Heart right ventricle (tissue), 16 donors: ENCODE measurements at places on chromosomes 3 and 15. TPM values are rescaled to one million over a fixed set of nuclear protein-coding genes. Genes with fewer than 3 reads are reported as not detected.

- H3K27ac ChIP-seq: no peak overlapping the region
- H3K4me1 ChIP-seq: peaks cover 14% of the 10 kb centered on the region
- no peak for DNase-seq
Observed at GRCh38 chr15:67862750-67863441, 23.1 kb upstream of the RNU6-1 start.

RHOV gene
- total RNA-seq: not detected

DNA sequence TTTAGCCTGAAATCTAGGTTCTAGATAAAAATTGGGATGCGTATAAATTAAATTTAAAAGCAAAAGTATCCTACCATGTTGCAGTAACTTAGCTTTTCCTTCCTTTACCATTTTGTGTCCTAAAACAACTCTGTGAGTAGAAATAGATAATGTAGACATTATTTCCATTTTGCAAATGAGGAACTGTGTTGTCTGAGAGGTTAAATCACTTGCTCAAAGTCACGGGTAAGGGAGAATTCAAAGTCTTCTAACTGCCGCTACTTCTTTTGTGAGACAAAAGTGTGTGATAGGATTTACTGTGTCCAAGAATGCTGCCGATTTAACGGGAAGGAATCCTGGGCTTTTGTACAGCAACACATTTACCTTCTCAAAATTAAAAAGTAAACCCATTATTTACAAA lies 40.7 kb downstream of the MYO1E start:
- no peaks in the 10 kb centered on the region for H3K36me3 ChIP-seq
- DNase-seq: no peak
- H3K27ac ChIP-seq: no peak overlapping the region
- H3K27me3 ChIP-seq: no peaks in the 10 kb centered on the region

- H3K27me3 ChIP-seq: no peaks in the 10 kb centered on the region
- no peaks in the 10 kb centered on the region for H3K36me3 ChIP-seq
- peaks cover 39% of the 10 kb centered on the region for H3K4me1 ChIP-seq
- no peak overlapping the region for H3K27ac ChIP-seq
- DNase-seq: no peak
Observed at GRCh38 chr3:54967731-54968161, 39.9 kb upstream of the LRTM1 start.

GRCh38 chr15:74464216-74464615 lies 3.3 kb upstream of the UBL7 start:
- no peaks in the 10 kb centered on the region for H3K36me3 ChIP-seq
- H3K4me1 ChIP-seq: peaks cover 21% of the 10 kb centered on the region
- no peak overlapping the region for H3K27ac ChIP-seq
- no peak overlapping the region for H3K4me3 ChIP-seq
- H3K27me3 ChIP-seq: no peaks in the 10 kb centered on the region

DNA sequence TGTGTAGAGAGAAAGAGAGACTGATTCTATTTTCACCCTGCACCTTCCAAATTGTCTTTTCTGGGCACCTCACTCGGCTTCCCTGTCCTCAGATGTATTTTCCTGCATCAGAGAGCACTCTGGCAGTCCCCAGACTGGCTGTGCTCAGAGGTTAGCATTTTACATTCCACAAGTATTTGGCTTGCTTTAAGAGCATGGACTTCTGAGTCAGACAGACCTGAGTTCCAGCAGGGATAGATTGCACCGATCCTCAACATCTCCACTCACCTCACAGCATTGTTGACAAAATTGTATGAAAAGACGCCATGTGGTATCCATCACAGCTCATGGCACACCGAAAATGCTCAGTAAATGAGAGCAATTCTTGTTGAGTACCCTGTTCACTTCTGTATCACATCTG lies 45.6 kb downstream of the SST start:
- H3K36me3 ChIP-seq: no peaks in the 10 kb centered on the region
- H3K4me3 ChIP-seq: no peak overlapping the region
- no peak for DNase-seq
- peaks cover 18% of the 10 kb centered on the region for H3K27me3 ChIP-seq
- no peak overlapping the region for H3K27ac ChIP-seq

CHRM5 gene
- total RNA-seq: not detected

EFCAB12 gene
- not detected for total RNA-seq

- no peaks in the 10 kb centered on the region for H3K36me3 ChIP-seq
- H3K4me1 ChIP-seq: no peaks in the 10 kb centered on the region
- DNase-seq: no peak
- peak overlapping the region; percentile 65 for H3K27ac ChIP-seq
- no peak overlapping the region for H3K4me3 ChIP-seq
Observed at GRCh38 chr3:159787178-159787574, 201.5 kb upstream of the IL12A start.

DNA sequence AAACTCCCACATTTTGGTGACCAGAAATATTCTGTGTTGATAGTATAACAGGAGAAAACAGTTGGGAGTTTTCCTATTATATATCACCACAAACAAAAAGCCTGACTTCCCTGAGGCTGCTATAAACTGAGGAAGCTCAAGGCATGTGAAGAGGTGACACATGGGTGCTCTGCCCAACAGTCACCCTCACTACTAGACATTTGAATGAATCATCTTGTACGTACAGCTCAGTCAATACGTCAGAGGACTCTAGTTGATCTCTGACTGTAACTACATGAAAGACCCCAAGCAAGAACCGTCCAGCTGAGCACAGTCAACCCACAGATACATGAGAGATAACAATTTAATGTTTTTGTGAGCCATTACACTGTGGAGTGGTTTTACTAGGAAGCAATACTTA lies 338.3 kb upstream of the ATP11B start:
- no peaks in the 10 kb centered on the region for H3K27me3 ChIP-seq
- DNase-seq: no peak
- no peak overlapping the region for H3K27ac ChIP-seq

GRCh38 chr3:97658668-97659285 lies 105.8 kb upstream of the ARL6 start:
- H3K4me1 ChIP-seq: no peaks in the 10 kb centered on the region
- no peaks in the 10 kb centered on the region for H3K27me3 ChIP-seq
- H3K27ac ChIP-seq: no peak overlapping the region
- DNase-seq: no peak
- H3K4me3 ChIP-seq: no peak overlapping the region
- no peaks in the 10 kb centered on the region for H3K36me3 ChIP-seq

DNA sequence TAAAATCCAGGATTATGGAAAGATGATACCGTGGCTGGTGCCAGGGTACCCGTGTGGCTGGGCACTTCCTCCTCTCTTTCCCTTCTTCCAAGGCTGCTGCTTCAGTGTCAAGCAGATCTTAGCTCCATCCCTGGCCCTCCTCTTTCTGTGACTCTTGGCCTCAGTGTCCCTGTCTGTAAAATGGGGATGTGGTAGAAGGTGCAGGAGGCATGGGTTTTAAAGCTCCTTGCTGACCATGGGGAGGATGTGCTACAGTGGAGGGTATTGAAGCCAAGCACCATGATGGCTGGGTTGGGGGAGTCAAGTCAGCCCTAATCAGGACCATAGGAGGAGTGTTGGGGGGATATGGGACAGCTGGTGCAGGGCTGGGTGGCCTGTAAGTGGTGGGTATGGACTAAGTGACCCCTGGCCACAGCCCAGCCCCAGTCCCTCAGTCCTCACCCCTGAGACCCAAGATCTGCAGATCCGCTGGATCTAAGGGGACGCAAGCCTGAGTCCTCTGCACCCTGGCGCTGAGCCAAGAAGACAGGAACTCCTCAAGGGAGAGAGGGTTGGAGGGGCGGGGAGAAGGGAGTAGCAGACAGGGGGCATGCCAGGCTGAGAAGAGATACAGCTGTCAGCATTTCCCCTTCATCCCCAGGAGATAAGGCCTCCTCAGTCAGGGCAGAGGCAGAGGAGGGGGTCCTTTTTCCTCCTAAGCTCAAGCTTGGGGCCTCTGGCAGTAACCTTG lies 12.0 kb downstream of the PTH1R start:
- H3K27me3 ChIP-seq: no peaks in the 10 kb centered on the region
- peaks cover 31% of the 10 kb centered on the region for H3K4me1 ChIP-seq
- no peak overlapping the region for H3K27ac ChIP-seq
- H3K4me3 ChIP-seq: no peak overlapping the region
- H3K36me3 ChIP-seq: no peaks in the 10 kb centered on the region
- DNase-seq: peak; percentile 61

PROK2 gene
- 0.36 TPM for total RNA-seq

CDCP1 gene
- total RNA-seq: 0.82 TPM

DNA sequence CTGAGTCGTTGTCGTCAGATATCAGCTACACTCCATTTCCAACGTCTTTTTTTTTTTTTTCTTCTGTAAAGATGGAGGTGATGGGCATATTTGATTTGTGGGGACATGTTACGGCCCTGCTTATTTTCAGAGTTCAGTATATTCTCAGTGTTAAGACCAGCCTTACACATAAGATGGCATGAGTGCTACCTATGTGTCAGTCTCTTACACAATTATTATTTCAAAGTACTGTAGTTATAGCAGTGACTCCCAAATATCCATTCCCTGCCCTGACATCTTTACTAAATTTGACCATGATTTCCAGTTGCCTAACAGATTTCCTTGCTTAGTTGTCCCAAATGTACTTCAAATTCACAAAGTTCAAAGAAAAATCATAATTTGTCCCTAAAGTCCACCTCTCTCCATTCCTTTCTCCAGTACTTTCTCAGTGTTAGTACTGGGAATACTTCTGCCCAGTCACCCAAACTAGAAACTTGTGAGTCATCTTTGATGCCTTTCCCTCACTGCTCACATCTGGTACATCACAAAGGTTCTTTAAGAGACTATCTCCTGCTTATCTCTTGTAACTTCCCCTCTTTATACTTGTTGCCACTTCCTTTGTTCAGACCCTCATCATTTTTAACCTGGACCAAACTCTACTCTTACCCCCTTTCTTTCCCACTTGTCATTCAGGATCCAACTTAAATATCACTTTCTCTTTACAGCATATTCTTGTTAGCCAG lies 67.0 kb downstream of the ZNF609 start:
- no peaks in the 10 kb centered on the region for H3K36me3 ChIP-seq
- H3K27ac ChIP-seq: no peak overlapping the region
- peaks cover 31% of the 10 kb centered on the region for H3K4me1 ChIP-seq
- H3K27me3 ChIP-seq: no peaks in the 10 kb centered on the region

- H3K4me3 ChIP-seq: no peak overlapping the region
- no peaks in the 10 kb centered on the region for H3K36me3 ChIP-seq
- H3K27me3 ChIP-seq: no peaks in the 10 kb centered on the region
- no peak for DNase-seq
- no peak overlapping the region for H3K27ac ChIP-seq
- peaks cover 7% of the 10 kb centered on the region for H3K4me1 ChIP-seq
Observed at GRCh38 chr15:87732976-87733375, 523.6 kb downstream of the NTRK3 start.

DNA sequence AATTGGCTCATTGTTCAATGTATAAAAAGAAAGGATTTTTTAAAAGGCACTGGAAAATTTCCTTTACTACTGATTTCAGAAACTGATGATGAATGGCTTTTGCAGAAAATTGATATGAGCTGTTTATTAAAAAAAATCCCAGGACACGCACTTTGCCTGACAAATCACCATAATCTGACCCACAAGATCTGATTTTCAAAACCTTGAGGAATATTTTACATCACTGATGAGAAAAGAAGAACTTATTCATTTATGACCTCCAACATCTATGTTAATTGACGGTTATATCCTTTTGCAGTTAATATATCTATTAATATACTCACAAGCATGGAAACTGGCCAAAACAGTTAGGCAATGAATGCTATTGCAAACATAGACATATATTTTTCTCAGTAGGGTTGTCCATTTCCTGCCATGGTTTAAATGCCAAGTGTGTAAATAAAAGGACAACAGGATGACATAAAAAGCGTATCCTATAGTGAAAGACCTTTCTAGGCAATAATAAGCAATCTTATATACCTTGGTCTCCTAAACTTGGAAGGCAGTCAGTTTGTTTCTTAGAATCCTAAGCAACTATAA lies 109.7 kb upstream of the SLC7A14 start:
- H3K27me3 ChIP-seq: no peaks in the 10 kb centered on the region
- H3K36me3 ChIP-seq: no peaks in the 10 kb centered on the region
- no peaks in the 10 kb centered on the region for H3K4me1 ChIP-seq
- no peak for DNase-seq
- H3K27ac ChIP-seq: no peak overlapping the region

DNA sequence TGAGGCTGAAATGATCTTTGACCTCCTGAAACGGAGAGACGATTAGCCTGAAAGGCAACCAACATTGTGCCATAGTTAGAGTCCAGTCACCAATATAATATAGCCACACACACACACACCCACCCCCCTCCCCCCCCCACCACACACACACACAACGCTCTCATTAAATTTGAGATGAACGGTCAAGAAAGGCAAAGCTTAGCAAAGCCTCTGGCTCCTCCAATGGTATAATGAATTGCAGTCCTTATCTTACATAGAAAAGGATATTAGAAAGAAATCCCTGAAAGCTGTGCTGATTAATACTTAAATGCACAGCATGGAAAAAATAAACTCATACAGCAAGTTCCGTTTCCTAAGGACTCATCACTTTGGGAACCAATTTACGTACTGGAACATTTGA lies 876 bp upstream of the ZNF385D start:
- H3K36me3 ChIP-seq: no peaks in the 10 kb centered on the region
- H3K4me1 ChIP-seq: peaks cover 3% of the 10 kb centered on the region
- no peaks in the 10 kb centered on the region for H3K27me3 ChIP-seq

GRCh38 chr3:77772459-77772858 lies 732.6 kb downstream of the ROBO2 start:
- no peak overlapping the region for H3K4me3 ChIP-seq
- H3K36me3 ChIP-seq: no peaks in the 10 kb centered on the region
- no peaks in the 10 kb centered on the region for H3K4me1 ChIP-seq
- DNase-seq: no peak
- no peaks in the 10 kb centered on the region for H3K27me3 ChIP-seq
- H3K27ac ChIP-seq: no peak overlapping the region

ISLR gene
- total RNA-seq: 16.3 TPM

DNA sequence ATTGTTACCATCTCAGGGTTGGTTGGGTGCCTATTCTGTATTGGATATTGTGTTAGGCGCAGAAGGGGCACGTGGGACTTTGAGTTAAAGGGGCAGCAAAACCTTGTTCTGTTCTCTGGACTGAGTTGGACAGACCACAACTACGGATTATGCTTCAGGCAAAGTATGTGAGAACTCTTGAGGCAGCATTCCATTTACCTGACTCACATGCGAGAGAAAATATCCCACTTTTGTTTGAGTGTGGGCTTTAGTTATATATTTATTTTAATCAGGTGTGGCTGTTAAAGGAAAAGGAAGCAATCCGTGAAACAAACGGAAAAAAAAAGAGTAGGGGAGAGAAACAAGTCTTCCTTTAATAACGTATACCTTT lies 627 bp upstream of the PLS1 start:
- H3K4me3 ChIP-seq: peak overlapping the region; percentile 82
- H3K27ac ChIP-seq: peak overlapping the region; percentile 54
- DNase-seq: no peak
- H3K36me3 ChIP-seq: no peaks in the 10 kb centered on the region

PPP2R3A gene
- 127 TPM for total RNA-seq

AGBL1 gene
- total RNA-seq: 0.09 TPM

- no peak overlapping the region for H3K4me3 ChIP-seq
- H3K4me1 ChIP-seq: no peaks in the 10 kb centered on the region
- H3K27ac ChIP-seq: no peak overlapping the region
- no peaks in the 10 kb centered on the region for H3K36me3 ChIP-seq
- no peak for DNase-seq
Observed at GRCh38 chr15:77295446-77295845, 124.5 kb downstream of the PEAK1 start.
